ENCODE measurements at places on chromosomes 2 and 18.

DNA sequence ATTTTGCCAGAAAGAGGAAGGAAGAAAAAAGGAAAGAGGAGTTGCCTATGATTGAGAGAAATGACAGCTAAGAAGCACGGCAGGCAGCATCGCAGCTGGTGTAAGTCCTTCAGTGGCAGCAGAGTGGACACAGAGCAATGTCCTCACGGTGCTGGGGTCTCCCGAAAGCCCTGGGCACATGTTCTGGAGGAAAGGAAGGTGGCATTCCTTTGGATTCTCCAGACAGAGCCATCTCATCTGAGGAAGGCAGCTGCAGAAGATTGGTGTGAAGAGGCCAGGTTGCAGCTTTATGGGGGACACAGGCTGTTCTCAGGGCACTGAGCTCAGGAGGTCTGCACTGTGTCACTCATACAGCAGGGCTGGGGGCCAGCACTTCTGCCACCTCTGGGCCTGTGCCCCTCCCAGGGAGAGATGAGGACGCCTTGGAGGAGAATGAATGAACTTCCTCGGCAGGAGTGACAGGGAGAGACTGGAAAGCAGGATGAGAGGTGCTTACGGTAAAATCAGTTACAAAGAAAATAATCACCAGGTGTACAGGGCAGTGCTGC is 252.0 kb upstream of the MYT1L start:
- no peak for DNase-seq

DNA sequence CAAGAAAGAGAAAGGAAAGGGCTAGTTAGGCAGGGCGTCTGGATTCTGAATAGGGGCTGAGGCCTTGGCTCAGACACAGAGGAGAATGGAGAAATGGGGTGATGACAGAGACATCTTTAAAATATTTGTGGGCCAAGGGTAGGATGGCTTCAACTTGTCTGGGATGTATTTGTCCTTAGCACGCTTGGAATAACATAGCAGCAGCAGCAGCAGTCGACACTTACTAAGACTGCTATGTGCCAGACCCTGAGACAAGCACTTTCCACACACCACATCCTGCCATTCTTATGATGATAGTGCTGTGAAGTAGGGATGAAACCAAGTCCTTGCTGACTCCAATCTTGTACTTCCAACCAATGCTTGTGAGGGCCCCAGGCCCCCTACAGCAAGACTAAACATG is 2.6 kb downstream of the IL1RL1 start:
- DNase-seq, result no peak

- no peak for DNase-seq
These were observed 65.7 kb downstream of the REL start for GRCh38 chr2:60947056-60947455.

DNA sequence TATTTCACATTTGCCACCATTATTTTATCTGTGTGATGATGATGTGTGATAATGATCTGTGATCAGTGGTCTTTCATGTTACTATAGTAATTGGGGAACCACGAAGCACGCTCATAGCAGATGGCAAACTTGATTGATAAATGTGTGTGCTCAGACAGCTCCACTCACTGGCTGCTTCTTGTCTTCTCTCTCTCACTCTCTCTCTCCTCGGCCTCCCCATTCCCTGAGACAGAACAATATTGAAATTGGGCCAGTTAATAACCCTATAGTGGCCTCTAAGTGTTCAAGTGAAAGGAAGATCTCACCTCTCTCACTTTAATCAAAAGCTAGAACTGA is 60.7 kb upstream of the RAPGEF4 start:
- no peak for DNase-seq

GRCh38 chr2:189261431-189261841 is 81.9 kb upstream of the COL5A2 start:
- no peak for DNase-seq

DNA sequence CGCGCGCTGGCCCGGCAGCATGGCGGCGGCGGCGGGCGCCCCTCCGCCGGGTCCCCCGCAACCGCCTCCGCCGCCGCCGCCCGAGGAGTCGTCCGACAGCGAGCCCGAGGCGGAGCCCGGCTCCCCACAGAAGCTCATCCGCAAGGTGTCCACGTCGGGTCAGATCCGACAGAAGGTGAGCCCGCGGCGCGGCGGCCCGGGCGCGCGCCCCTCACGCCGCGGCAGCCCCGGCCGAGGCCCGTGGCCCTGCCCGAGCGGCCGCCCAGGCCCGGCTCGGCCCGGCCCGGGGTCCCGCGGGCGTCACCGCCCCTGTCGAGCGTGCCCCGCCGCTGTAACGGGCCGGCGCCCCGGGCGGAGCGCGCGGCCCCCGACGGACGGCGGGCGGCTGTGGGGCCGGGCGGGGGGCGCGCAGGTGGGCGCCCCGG is 218 bp downstream of the DGKD start:
- no peak for DNase-seq

- DNase-seq, result no peak
These were observed 7.1 kb upstream of the DSG4 start for GRCh38 chr18:31369478-31369877.

- no peak for DNase-seq
These were observed 31.7 kb downstream of the NGEF start for GRCh38 chr2:232981356-232981755.

GRCh38 chr18:33446604-33447003 is 6.1 kb upstream of the CCDC178 start:
- DNase-seq, result no peak

DNA sequence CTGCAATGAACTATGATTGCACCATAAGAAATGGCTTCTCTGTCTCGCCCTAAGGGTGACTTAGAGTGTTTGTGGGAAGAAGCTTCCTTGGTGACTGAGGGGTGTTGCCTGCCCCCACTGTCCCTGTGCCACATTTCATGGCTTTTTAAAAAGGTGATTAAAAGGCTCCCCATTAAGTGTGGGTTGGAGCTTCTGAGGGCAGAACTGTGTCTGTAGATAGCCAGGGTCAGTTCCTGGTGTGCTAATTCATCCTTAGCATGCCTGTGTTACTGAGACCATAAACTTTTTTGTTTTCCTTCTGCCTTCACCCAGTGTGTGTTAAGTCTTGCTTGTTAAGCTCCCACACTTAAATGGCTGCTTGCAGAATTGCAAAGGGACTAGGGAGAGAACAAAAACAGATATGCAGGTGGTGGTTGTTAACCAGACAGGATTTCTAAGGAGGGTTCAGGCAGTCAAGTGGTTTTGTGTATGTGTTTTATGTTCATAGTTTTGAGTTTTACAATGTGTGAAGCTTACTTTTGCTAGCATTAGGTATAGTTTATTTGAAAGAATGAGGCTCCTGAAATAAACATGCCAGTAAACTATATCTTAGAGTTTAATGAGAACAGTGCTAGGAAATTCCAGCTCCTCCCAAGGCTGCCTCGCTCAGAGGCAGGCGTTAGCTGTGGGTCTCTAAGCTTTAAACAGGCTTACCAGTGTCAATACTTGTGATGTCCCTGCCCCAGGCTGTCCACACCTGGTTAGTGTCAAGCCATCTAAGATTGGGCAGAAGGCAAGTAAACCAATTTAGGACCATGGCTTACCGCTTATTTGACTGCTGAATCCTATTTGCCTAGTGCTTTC is 14.5 kb downstream of the CERS6 start:
- no peak for DNase-seq

- DNase-seq, result no peak
These were observed 10.6 kb downstream of the CDK15 start for GRCh38 chr2:201816657-201817575.

DNA sequence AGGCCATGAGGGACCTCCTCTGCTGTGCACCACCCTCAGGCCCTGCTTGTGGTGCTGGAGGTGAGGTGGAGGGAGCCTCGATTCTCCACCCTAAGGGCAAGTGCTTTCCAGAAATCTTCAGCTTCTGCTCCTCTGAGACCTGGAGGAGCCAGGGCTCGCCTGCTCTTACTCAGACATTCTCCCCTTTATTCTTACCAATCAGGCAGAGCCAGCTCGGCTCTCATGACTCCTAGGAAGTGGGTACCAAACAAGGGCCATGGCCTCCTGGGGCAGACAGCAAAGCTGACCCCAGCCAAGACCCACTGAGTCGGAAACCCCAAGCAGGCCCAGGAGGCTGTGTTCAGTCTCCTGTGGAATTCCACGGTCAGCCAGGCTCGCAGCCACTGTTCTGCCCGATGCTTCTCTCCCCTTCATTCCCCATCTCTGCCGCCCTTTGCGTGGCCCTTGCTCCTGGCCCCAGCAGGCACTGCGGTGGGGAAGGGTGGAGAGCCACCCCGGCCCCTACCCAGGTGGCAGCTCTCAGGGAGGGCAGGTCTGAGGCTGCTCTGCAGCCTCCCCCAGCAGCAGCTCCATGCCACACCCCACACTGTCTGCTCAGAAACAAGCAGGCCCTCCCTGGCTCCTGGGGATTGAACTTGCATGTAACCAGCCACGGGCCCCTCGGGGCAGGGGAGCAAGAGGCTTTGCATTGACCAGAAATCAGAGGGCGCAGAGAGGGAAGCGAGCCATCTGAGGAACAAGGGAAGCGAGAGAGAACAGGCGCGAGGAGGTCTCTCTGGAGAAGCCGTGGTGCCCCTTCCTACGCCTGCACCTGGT is 24.0 kb downstream of the HS1BP3 start:
- DNase-seq, result peak; percentile 45
